ENCODE measurements at places on chromosomes 12 and 14.

GRCh38 chr12:115364921-115365320, 680.9 kb upstream of the TBX3 start:
- no peak for DNase-seq

GRCh38 chr12:5030066-5030465, 13.6 kb upstream of the KCNA5 start:
- DNase-seq, result no peak

- DNase-seq, result peak; percentile 15
Measured at GRCh38 chr14:69231486-69231885, 28.5 kb upstream of the GALNT16 start.

- DNase-seq, result no peak
Measured at GRCh38 chr14:76500011-76500410, 124.1 kb downstream of the ESRRB start.

DNA sequence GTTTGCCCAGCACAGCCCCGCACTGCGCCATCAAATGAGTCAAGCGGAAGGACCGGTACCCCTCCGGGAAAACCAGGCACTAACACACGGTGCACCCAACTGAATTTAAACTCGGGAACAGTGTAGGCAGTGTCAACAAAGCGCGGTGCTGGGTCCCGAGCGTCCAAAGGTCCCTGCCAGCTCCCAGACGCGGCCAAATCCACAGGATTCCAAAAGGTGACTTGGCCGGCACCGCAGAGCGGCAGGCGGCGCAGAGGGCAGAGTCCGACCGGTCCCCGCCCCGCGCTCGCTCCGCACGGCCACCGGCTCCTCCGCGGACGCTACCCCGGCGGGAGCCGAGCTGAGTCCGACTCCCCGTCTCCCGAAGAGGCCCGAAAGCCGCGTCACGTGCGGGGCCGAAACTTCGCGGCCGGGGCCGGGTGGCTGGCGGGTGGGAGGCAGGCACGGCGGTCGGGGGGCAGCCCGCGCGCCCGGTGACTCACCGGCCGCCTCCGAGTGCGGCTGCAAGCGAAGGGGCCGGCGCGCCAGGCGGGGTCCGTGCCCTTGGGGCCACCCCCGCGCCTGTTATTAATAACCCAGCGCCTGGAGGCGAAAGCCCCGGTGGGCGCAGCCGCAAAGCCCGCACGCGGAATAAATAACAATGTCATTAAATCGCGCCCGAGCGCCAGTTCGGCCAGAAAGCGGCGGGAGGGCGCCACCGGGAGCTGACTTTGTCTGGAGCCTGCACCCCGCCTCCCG, 863 bp downstream of the DENND5B start:
- DNase-seq, result peak; percentile 40

DNA sequence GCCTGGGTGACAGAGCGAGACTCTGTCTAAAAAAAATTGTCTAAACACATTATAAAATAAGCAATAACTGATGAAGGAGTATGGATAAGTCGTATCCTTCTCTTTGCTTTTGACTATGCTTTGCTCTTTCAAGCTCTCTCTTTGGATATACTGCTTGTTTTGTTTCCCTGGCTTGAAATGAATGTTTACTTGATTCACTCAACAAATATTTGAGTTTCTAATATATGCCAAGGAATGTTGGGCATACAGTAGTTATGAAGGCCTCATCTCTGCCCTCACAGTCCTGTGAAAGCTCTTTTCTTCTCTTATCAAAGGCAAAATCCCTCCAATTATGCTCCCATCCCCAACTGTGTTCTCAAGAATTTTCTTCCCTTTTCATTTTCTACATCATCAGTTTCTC, 123.5 kb downstream of the PTPRR start:
- DNase-seq, result no peak

DNA sequence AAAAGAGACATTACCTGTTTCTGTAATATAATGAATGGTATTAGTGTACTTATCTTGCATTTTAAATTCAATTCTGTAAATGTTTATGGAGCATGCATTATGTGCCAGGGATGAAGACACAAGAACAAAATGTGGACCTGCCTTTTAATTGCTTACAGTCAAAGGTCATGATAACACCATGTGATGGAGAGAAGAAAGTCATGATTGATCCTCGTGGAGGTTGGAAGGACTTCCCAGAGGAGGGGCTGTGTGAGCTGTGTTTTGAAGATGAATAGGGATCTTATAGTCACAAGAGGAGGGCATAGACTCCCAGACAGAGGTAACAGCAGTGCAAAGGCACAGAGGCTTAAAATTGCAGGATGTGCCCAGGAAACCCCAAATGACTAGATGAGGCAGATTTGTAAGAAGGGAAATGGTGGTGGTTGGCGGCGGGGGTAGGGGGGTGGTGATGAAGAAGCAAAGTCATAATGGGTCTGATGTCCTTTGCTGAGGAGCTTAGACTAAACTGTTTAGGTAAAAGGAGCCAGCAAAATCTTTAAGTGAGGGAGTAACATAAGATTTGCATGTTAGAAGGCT, 151.5 kb downstream of the PRKCH start:
- no peak for DNase-seq

DNA sequence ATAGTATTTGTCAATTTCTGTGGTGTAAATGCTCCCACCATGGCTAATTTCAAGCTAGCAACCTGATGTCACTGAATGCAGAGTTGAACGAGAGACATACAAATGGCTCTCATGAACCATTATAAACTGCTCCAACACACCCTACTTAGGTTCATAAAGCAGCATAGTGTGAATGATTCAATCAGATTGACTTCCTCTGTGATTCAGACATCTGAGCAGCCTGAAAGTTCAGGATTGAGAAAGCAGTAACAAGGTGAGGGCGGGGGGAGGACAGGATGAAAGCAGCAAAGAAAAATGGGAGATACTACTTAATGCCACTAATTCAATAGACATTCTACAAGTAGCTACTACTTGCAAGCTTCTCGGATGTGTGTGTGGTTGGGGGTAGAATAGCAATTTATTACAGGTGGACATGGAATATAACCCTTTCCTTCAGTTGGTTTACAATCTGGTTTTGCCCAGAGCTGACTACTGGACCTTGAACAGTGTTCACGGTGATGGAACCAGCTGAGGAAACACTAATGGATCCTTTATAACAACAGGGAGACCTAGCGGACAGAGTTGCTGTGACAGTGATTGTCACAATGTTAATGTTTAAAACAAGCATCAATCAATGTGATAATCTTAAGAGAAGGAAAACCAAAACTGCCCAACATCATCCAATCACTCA, 52.5 kb upstream of the PELI2 start:
- no peak for DNase-seq

DNA sequence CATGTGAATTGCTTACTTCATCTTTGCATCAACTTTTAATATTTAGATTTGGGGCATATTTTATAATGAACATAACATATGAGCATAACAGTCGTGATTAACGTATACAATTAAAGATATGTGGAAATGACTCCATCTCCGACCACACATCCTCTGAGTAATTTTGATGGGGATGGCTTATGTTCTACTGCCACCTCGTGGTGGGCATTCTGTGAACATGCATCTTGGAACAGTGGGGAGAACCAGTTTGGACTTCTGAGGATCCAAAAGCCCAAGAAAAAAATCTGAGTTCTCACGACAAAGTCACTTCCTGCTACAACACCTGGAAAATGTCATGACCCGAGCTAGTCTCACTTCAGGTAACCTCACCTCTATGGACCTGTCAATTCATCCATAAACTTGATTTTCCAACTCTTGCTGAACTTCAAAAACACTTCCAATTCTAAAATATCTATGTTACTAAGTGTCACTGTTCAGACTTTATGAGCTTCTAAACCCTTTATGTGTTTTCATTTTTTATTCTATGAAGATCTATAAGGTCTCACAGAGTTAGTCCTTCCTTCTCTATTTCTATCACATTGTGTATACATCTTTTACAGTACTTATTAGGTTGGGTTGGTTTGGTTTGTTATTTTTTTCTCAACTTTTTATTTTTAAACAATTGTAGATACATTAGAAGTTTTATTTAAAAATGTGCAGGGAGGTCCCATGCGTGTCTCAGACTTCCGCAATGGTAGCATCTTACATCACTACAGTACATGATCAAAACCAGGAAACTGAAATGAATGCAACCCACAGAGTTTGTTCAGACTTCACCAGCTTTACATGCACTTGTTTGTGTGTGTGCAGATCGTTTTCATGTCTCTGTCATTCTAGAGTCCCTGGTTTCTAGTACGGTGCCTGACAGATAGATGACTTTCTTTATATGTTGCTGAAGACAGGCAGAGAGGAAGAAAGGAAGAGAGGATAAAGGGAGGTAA, 38.2 kb upstream of the STAB2 start:
- DNase-seq, result peak; percentile 42

GRCh38 chr14:30427846-30428245, 131.1 kb upstream of the G2E3 start:
- DNase-seq, result no peak

DNA sequence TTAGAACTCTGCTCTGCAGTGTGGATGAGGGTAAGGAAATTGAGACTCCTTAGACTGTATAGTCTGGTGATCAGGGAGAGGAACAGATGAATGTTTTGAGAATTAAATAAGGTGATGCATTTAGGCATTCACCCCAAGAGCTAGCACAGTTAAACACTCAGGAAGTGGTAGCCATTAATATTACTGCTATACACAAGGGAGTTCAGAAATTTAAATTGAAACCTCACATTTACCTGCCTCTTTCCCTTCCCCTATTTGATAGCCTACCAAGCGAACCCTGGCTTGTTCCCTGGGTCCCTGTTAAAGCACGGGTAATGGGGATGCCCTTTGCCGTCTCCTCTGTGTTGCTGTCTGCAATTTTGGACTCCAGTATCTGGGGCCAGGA, 18.2 kb downstream of the WNT5B start:
- no peak for DNase-seq

- DNase-seq, result peak; percentile 62
Measured at GRCh38 chr12:123269395-123269892, 2.2 kb downstream of the CDK2AP1 start.

DNA sequence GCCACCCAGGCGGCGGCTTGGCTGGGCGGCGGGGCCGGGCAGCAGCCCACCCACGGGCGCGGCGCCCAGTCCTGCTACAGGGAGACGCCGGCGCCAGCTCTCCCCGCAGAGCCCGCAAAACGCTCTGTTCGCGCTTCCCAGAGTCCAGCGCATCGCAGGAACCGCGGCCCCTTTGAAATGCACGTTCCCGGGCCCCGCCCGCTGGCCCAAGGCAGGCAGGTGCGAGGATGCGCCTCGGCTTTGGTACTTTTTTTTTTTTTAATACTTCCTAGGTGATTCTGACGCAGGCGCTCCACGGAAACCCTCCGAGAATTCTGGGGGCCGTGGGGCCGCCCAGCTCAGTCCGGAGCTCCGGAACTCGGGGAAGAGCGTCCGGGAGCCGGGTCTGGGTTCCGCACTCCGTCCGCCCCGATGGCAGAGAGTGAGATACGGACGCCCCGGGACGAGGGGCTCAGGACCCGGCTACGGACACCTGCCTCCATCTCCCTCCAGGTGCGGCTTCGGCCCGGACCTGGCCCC, 483 bp downstream of the POC1B start:
- DNase-seq, result peak; percentile 48

DNA sequence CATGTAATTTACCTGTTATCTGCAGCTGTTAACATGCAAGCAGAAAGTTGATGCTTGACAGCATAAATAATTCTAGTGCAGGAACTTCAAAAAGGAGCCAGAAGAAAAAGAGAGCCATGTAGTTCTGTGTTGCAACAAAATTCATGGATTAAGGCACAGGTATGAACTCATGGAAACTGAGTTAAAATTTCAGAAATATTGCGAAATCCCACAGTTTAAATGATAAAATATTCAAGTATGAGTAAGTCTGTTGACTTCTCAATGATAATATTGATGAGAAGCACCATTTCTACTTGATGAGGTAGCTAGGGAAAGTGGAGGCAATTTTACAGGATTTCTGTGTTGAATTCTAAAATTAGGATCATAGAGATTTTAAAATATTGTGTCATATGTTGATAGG, 290.9 kb downstream of the TMEM117 start:
- no peak for DNase-seq

DNA sequence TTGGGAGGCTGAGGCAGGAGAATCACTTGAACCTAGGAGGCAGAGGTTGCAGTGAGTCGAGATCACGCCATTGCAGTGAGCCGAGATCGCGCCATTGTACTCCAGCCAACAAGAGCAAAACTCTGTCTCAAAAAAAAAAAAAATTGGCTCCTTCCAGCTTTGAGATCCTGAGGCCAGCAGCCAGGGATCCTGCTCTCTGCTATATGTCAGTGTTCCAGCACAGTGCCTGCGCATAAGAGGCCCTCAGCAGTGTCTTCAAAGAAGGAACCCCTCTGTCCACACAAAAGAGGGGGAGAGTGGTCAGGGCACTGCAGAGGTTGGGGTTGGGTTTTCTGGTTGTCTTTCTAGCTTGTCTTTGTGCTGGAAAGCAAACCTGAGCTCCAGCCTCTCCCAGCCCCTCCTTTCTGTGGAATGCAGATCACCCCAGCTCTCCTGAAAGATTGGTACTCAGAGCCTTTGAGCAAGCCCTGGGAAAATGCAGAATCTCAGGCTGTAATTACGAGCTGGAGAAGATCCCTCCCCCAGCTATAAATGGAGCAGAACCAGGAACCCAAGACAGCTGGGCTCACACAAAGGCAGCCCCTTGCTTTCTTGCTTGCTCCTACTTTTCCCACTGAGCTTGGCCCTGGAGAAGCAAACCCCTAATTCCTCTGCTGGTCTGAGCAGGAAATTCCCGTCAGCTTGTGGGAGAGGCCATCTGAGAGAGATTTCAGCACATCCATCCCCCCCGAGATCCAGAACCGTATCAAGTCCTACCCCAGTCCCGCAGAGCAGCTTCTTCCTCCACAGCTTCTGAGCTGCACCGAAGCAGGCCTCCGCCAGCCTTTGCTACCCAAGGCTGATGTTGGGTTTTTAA, 205.7 kb downstream of the ZFP36L1 start:
- DNase-seq, result no peak

- no peak for DNase-seq
Measured at GRCh38 chr12:94145191-94145983, 3.0 kb upstream of the PLXNC1 start.

GRCh38 chr12:124549629-124550028, 17.8 kb downstream of the NCOR2 start:
- no peak for DNase-seq

DNA sequence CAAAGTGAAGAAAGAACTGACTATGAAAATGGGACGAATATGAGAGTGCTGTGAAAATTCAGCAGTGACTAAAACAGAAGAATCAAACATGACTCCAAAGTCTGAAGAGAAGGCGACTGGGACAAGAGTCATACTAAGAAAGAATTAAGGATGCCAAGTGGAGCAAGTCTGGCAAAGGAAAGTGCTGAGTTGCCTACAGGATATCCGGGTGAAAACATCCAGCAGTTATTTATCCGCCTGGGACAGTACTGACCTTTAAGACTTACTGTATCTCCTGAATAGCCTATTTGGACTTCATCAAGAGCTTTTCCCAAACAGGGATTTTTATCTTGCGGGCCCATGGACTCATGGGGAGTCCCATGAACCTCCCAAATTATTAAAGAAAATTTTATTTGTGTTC, 41.1 kb downstream of the KICS2 start:
- DNase-seq, result no peak

- DNase-seq, result peak; percentile 19
Measured at GRCh38 chr12:101891462-101891971, 14.1 kb downstream of the DRAM1 start.

GRCh38 chr14:62462988-62463387, 582.3 kb downstream of the KCNH5 start:
- DNase-seq, result no peak

- no peak for DNase-seq
Measured at GRCh38 chr12:50595667-50596066, 90.9 kb downstream of the DIP2B start.

Measured in prostate gland (tissue), 2 donors.